ENCODE measurements at places on chromosomes 3 and 15.

- no peak for DNase-seq
Observed at GRCh38 chr3:178847190-178847589, 224.4 kb downstream of the ZMAT3 start.

GRCh38 chr3:112647122-112647521 is 6.2 kb upstream of the CCDC80 start:
- DNase-seq, result no peak

DNA sequence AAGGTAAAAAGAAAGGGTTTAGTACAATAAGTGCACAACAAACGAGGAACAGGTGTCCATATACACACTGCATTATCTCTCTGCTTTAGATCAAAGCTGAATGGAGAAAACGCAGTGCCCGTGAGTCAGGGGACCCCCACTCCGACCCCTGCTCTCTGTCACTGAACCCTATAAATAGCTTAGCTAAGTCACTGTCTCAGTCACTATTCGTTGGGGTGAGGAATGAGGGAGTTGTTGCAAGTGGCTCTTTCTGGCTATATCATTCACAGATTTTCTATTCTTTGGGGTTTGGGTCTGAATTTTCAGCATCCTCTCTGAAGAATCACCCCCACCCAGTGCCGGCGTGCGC is 458 bp upstream of the STAC start:
- DNase-seq, result no peak

DNA sequence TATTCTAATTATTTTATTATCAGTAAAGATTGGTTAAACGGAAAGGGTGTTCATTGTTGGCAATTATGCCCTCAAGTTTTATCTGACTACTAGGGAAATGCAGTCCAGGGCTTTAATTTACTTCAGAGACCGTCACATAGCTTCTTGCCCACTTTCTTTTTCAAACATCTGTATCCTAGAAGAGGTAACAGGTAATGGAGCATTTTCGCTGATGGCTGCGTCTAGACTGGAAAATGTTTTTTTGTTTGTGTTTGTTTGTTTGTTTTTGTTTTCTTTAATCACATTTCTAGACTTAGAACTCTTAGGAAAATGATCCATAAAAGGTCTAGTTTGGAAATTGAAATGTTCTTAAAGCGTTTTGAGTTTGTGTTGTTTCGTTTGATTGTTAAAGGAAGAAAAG is 71.4 kb downstream of the ANXA2 start:
- DNase-seq, result no peak

- no peak for DNase-seq
Observed at GRCh38 chr3:147934451-147935180, 525.5 kb downstream of the ZIC1 start.

- no peak for DNase-seq
Observed at GRCh38 chr3:42459151-42459550, 43.3 kb upstream of the VIPR1 start.

- DNase-seq, result no peak
Observed at GRCh38 chr3:14290631-14291385, 111.6 kb upstream of the SLC6A6 start.

- DNase-seq, result no peak
Observed at GRCh38 chr3:87076946-87077345, 86.0 kb upstream of the VGLL3 start.

- DNase-seq, result no peak
Observed at GRCh38 chr15:34591306-34591705, 7.9 kb upstream of the GOLGA8B start.

DNA sequence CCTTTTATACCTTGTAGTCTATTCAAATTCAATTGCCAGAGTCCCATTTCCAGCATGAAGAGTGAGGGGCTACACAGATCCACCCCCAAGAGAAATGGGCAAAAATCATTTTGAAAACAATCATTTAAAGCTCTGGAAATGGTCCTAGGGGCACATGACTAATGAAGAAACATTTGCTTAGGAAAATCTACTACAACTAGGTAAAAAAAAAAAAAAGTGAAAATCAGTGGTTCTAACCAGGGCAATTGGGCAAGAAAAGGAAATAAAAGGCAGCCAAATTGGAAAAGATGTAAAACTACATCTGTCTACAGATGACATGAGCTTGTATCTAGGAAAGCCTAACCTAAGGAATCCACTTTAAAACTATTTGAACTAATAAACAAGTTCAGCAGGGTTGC is 9.4 kb downstream of the IMPG2 start:
- DNase-seq, result no peak

GRCh38 chr3:189839576-189839975 is 208.4 kb downstream of the TP63 start:
- DNase-seq, result no peak

- no peak for DNase-seq
Observed at GRCh38 chr15:56984681-56985481, 66.4 kb downstream of the TCF12 start.

DNA sequence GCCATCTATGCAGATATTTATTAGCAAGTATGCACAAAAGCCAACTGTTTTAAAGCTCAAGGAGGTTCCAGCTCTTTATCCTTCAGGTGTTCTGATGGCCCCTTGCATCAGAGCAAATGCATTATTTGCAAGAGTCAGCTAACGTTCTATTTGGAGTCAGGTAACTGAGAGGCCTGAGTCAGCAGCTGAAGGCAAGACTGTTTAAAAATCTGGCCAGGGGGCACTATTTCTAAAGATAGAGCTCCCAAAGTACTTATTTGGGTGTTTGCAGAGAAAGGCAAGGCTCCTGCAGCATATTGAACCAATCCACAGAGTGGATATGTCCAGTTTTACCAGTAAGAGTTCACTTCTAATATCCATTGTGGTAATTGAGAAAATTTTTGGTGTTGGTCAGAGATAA is 146.1 kb downstream of the LRTM1 start:
- DNase-seq, result no peak

DNA sequence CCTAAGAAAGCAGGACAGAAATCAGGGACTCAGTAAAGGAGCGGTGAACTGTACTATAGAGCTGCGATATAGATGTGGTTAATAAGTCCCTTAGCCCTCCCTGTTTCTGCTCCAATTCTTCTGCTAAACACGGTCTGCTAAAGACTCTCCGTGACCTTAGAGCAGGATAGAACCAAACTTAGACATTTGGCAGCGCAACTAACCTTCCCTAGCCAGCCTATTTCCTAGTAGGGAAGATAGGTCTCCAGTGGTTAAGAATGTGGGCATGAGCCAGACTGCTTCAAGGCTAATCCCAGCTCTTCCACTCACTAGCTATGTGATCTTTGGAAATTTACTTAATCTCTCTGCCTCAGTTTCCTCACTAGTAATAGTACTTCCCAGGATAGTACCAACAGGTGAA is 193.6 kb upstream of the IL12A start:
- no peak for DNase-seq

DNA sequence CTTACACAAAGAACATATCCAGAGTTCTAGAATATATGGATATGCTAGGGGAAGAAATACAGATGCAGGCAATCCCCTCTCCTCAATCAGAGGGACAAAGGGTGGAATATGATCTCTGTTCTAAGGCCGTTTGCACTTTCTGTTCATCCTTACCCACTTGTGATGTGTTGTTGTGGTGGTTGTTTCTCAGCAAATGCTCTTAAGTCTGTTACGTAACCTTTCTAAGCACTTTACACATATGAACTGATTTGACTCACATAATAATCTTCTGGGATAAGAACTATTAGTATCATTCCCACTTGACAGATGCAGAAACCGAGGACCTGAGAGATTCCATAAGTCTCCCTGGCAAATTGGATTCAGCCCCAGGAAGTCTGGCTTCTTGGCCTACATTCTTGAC is 40.5 kb downstream of the NGRN start:
- no peak for DNase-seq

All from central memory CD8-positive, alpha-beta T cell (primary cell).